Central memory CD8-positive, alpha-beta T cell (primary cell): ENCODE measurements at places on chromosomes 7 and 10.

- DNase-seq, result no peak
These were observed at the start of gene GIMAP6 for GRCh38 chr7:150631866-150632864. Gene GIMAP6, minus strand, starts transcription at chr7:150632385. Its CDS starts 2,243 bp downstream, at chr7:150630142.

GRCh38 chr10:10772411-10772810 lies 245.3 kb upstream of the CELF2 start:
- no peak for DNase-seq

GRCh38 chr10:69994262-69994661 lies 58.4 kb upstream of the MACROH2A2 start:
- no peak for DNase-seq

DNA sequence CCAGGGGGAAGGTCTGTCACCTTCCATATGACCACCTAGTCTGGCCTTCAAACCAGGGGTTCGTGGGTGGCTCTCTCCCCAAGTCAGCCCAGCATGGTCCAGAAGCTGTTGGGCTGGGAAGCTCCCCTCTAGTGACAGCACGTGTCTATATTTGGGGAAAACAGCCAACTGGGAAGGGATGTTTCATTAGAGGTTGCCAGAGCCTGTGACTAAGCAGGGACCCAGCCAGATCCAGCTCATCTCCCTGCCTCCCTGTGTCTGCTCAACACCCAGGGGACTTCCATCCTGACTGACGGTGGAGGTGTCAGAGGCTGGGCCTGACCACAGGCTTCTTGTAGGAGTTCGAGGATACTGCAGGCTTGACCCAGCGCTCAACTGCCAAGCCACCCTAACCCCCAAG lies 10.5 kb downstream of the STYXL1 start:
- DNase-seq, result no peak

GRCh38 chr7:52726493-52726892 lies 308.9 kb upstream of the POM121L12 start:
- DNase-seq, result no peak

- no peak for DNase-seq
These were observed 107.4 kb upstream of the GLCCI1 start for GRCh38 chr7:7861211-7861633.

- DNase-seq, result no peak
These were observed 54.0 kb downstream of the GSDME start for GRCh38 chr7:24703296-24703695.

DNA sequence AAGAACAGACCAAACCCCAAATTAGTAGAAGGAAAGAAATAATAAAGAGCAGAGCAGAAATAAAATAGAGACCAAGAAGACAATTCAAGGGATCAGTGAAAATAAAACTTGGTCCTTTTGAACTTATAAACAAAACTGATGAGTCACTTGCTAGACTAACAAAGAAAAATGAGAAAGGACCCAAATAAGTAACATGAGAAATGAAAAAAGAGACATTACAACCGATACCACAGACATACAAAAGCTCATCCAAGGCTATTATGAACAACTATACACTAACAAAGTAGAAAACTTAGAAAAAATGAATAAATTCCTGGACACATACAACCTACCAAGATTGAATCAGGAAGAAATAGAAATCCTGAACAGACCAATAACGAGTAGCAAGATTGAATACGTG lies 414.5 kb downstream of the HTR7 start:
- DNase-seq, result no peak

DNA sequence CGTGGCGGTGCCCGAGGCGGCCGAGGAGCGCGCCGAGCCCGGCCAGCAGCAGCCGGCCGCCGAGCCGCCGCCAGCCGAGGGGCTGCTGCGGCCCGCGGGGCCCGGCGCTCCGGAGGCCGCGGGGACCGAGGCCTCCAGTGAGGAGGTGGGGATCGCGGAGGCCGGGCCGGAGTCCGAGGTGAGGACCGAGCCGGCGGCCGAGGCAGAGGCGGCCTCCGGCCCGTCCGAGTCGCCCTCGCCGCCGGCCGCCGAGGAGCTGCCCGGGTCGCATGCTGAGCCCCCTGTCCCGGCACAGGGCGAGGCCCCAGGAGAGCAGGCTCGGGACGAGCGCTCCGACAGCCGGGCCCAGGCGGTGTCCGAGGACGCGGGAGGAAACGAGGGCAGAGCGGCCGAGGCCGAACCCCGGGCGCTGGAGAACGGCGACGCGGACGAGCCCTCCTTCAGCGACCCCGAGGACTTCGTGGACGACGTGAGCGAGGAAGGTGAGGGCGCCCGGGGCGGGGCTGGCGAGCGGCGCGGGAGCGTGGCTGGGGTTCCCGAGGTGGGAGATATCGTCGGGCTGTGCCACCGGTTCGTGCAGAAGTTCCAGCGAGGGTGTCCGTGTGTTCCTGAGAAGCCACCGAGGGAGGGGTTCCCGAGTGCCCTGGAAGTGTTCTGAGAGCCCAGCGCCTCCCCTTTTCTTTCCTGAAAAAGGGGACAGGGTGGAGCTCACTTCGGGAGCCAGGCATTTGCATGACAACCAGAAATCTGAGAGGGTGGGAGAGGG lies 495 bp downstream of the EIF3B start:
- DNase-seq, result no peak

- no peak for DNase-seq
These were observed 31.1 kb downstream of the ARHGAP12 start for GRCh38 chr10:31897506-31897905.

DNA sequence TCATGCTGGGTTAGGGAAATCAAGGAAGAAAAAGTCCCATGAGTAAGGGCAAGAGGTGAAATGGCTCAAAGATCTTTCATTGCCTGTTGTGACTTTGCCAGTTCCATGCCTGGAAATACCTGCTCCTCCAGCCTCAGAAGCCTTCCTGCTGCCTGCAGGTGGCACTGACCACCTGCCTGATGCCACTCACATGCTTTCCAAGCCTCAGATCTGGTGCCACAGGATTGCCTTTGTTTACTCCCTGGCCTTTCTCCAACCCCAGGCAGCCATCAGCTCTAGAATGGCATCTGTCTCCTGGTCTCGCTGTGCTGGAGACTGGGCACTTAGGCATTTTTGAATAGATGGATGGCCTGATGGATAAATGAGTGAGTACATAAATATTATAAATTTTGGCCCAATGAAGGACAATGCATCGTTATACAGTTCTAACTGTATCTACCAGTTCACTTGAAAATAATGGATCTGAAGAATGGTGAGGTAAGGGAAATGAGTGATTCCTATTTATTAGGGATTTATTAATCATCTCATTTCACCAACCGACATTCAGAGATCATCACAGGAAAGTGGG lies 657.2 kb downstream of the INHBA start:
- no peak for DNase-seq

- DNase-seq, result no peak
These were observed 1451.1 kb downstream of the GATA3 start for GRCh38 chr10:9505546-9505945.

- no peak for DNase-seq
These were observed 578.7 kb downstream of the GLRX3 start for GRCh38 chr10:130714742-130715467.

DNA sequence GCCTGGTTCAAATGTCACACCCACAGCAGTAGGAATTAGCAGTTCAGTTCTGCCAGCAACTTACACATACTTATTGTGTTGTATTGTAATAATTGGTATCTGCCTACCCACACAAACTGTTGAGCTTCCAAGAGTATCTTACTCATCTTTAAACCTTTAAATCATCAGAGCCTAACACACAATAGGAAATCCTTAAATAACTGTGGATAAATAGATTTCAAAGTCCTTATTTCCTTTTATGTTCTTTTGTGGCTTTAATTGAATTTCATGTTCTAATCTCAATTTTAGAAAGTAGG lies 3.9 kb downstream of the CASD1 start:
- no peak for DNase-seq

DNA sequence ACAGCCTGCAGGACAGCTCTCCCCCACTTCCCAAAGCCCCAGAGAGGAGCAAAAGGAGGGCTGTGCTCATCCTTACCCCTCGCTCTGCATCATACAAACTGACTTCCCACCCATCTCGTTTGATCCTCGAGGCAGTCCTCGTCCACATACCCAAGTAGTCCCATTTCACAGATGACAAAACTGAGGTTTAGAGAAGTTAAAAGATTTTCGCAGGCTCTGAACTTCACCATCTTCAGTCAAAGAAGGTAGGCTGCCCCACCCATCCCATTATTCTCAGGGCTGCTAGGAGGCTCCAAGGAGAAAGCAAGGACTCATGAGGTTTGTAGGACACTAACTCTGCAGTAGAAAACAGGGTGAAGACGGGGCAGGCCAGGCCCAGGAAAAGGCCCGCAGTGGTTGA lies 147.1 kb downstream of the SLIT1 start:
- DNase-seq, result no peak

DNA sequence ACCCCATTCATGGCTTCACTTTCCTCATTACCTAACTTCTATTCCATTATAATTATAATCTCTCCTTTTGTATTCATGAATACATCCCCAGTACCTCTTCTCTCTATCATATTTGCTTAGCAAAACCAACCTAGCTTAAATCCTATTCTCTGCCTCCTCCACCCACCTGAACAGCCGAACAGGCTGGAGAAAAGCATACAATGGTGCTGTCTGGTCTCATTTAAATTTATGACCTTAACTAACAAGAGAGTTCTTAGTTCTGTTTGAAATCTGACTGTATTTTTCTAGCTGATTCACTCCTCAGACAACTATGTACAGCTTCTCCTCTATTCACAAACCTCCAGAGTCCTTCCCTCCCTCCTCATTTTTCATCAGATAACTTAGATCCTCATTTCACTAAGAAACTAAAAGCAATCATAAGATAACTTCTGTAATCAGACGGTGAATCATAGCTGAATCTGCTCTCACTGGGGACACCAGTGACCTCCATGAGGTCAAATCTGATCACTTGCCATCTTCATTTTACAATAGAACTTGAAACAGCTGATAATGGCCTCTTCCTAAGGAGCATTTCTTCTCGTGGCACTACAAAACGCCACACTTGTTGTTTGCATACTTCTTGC lies 233.9 kb upstream of the AOAH start:
- no peak for DNase-seq

DNA sequence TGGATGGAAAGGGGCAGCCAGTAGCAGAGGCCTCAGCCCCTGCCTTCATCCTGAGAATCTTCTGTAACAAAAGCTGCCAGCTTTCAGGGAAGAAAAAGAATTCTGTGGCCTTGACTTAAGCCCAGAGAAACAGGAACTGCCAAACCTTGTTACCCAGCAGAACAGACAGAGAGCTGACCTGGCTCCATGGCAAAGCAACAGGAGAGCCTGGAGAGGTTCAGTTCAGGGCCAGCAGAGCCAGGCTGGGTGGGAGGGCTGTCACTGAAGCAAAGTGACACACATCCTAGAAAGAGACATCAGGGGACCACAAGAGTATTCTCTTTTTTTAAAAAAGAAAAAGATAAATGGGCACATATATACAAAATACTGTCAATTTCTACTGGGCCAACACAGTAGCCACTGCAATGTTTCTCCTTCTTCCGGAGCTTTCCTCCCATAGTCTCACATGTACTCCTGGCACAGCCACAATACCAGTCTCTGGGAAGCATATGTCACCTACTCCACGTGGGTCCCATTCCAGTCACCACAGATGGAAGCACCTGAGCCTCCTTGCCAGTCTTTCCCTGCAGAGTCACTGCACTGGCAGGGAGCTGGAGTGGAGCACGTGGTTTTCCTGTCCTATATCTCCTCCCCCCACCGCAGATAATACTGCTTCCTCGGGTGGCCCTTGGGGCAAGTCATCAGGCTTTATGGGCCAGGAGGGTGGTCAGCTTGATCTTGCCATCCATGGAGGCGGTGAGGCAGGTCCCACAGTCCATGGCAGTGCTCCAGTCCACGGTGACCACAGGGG lies 15.2 kb upstream of the CYREN start:
- DNase-seq, result no peak

DNA sequence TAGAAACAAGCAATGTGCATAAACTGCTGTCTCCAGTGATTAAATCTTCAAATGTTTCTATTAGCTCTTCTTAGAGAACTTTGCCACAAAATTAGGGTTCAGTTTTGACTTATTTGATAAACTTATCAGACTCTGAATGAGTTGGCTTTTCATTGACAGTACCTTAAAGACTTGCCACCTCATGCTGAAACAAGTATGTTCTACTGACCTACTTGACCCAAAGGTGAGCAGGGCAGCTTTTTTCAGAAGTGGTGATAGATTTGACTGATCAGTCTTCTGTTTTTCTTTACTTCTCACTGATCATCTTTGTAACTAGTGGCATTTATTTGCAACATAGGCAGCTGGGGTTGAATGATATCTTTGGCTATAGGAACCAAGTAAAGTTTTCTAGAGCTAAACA lies 7.8 kb downstream of the ZNF277 start:
- DNase-seq, result no peak

DNA sequence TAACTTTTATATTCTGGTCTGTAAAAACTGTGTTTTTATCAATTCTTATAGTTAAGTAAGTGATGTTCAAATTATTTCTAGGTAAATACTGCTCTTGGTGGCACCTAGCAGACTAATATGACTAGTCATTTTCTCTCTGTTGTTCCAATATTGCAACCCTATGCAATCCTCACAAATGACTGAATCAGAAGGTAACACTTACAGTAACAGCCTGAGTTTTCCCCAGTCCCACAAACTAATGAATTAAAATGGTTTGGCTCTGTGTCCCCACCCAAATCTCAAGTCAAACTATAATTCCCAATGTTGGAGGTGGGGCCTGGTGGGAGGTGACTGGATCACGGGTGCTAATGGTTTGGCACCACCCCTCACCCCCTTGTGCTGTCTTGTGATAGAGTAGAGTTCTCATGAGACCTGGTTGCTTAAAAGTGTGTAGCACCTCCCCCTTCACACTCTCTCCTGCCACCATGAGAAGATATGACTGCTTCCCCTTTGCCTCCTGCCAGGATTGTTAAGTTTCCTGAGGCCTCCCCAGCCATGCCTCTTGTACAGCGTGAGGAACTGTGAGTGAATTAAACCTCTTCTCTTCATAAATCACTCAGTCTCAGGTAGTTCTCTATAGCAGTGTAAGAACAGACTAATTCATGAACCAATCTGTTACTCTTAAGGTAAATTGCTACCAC lies 43.5 kb downstream of the MTPN start:
- no peak for DNase-seq

GRCh38 chr7:84136336-84136735 lies 58.3 kb downstream of the SEMA3A start:
- DNase-seq, result no peak

- no peak for DNase-seq
These were observed 81.7 kb downstream of the ABCA13 start for GRCh38 chr7:48252995-48253394.

DNA sequence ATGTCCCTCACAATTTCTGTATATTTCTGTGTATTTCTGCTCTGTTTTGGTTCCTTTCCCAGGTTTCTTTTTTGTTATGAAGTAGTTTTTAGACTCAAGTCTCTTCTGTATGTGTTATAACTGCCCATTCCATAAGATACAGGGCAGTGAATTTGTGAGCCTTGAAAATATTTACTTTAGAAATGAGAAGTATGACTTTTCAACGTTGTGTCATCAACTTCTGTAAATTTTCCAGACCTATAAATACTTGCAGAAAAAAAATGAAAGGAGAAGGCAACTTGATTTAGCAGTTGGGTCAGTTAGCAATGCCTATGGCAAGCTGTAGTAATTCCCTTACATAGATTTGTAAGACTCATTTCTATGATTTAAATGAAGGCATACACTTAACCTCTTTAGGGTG lies 11.5 kb downstream of the EGFR start:
- DNase-seq, result no peak

DNA sequence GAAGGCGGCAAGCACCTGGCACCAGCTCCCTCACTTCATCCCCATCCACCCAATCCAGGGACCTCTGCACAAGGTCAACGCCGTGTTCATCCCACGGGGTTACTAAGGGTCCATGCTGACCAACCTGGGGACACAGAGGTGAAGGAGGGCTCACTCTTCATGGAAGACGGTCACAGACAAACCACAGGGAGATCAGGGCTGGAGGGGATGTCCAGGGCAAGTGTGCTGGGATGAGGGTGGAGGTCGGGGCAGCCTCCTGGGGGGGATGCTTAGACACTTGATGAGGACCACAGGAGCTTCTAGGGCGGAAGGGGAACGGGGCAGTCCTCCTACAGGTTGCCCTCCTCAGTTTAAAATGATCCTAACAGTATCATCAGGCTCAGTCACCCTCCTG lies 46.7 kb downstream of the FAM53B start:
- DNase-seq, result no peak
